Transverse colon (tissue), 4 donors: ENCODE measurements at places on chromosomes 13 and 19. TPM values are rescaled to one million over a fixed set of nuclear protein-coding genes. Genes with fewer than 3 reads are reported as not detected.

The FAM98C gene
- 34.0 TPM for total RNA-seq

The PRSS57 gene
- total RNA-seq, result not detected

The SERTM1 gene
- total RNA-seq, result not detected

The CLDND2 gene
- total RNA-seq, result not detected

The ZNF181 gene
- 7.1 TPM for total RNA-seq

The TBXA2R gene
- total RNA-seq, result not detected

The RELB gene
- total RNA-seq, result 11.9 TPM

The KLC3 gene
- not detected for total RNA-seq

The SLC6A16 gene
- 0.48 TPM for total RNA-seq

The TPP2 gene
- 29.9 TPM for total RNA-seq

The C1QTNF9 gene
- 0.48 TPM for total RNA-seq

The ANKRD24 gene
- 2.2 TPM for total RNA-seq

The RETN gene
- not detected for total RNA-seq

The GSX1 gene
- not detected for total RNA-seq

The MAN2B1 gene
- total RNA-seq, result 83.3 TPM

The FZR1 gene
- 39.7 TPM for total RNA-seq

The ZNF229 gene
- total RNA-seq, result 7.1 TPM

The MIR17HG gene
- 3.1 TPM for total RNA-seq

The SIGLEC12 gene
- 0.48 TPM for total RNA-seq

The SLC25A42 gene
- 6.8 TPM for total RNA-seq

The ATP4B gene
- not detected for total RNA-seq

The ZNF420 gene
- 1.4 TPM for total RNA-seq

The CD177 gene
- total RNA-seq, result 720 TPM
